ENCODE measurements at places on chromosomes 16 and 17.

- DNase-seq = peak; percentile 19
Observed at GRCh38 chr16:87608400-87608985, 6.2 kb downstream of the JPH3 start.

DNA sequence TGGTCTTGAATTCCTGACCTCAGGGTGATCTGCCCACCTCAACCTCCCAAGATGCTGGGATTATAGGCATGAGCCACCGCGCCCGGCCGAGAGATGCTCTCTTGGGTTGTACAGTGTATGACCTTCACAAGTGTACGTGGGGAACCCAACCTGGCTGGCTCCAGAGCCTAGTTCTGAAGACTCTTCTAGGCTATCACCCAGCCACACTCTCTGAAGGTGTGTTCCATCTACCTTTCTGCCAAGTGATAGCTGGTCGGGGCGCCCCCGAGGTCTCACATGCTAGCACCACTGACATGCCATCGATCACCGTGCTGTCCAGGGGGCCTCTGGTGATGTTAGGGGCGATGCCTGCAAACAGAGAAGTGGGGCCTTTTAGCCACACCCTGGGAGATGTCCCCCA, 121.7 kb upstream of the CDC42EP4 start:
- DNase-seq = no peak

DNA sequence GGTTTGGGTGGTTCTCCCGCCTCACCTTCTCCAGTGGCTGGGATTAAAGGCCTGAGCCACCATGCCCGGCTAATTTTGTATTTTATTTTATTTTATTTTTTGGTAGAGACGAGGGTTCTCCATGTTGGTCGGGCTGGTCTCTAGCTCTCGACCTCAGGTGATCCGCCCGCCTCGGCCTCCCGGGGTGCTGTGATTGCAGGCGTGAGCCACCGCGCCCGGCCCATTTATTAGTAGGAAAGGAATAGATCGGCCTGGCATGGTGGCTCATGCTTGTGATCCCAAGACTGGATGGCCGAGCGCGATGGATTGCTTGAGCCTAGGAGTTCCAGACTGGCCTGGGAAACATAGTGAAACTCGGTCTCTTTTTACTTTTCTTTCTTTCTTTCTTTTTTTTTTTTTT, 20.4 kb upstream of the RBL2 start:
- no peak for DNase-seq

- no peak for DNase-seq
Observed at GRCh38 chr17:78362671-78363070, 2.8 kb upstream of the SOCS3 start.

GRCh38 chr16:4814542-4815173, 12.2 kb upstream of the ROGDI start:
- no peak for DNase-seq

DNA sequence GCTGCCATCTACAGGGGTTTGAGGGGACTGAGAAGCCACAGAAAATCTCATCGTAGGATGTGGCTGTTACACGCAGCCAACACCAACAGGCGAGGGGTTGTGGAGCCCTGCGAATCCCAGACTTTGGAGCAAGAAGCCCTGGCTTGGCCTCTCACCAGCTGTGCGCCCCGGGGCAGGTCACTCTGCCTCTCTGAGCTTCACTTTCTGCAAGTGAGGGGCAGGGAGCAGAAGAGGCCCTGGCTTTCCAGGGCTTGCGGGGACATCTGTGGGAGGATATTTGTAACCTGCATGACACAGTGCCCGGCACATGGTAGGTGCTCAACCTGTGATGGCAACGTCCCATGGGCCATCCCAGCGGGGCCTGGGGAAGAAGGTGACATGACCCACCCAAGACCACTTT, 32.9 kb upstream of the CIBAR2 start:
- DNase-seq = no peak

DNA sequence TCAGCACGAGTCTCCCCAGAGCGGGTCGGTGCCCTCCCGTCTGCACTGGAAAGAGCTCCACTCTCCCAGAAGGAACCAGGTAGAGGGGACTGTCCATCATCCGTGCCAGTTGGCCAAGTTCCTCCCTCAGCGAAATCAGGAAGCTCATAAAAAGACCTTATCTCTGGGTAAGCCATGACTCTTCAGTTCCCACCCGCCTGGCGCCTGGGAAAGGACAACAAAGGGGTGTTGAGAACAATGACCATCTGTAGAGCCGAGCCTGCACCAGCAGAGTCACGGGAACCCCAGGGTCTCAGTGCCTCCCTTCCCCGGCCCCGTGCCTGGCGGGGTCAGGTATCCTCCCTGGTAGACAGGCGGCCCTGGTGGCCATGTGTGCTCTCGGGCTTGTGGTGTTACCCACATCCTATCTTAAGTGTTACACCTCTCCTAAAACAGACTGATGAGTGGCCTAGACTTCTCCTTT, 190.7 kb downstream of the AXIN2 start:
- DNase-seq = no peak

GRCh38 chr17:3976675-3977171, 12.5 kb upstream of the ATP2A3 start:
- no peak for DNase-seq

- no peak for DNase-seq
Observed at GRCh38 chr16:64196444-64196843, 925.4 kb downstream of the CDH11 start.

- DNase-seq = no peak
Observed at GRCh38 chr17:40345161-40345993, 19.2 kb downstream of the GJD3 start.

GRCh38 chr16:66926171-66926947, 1.0 kb upstream of the RRAD start:
- DNase-seq = no peak

DNA sequence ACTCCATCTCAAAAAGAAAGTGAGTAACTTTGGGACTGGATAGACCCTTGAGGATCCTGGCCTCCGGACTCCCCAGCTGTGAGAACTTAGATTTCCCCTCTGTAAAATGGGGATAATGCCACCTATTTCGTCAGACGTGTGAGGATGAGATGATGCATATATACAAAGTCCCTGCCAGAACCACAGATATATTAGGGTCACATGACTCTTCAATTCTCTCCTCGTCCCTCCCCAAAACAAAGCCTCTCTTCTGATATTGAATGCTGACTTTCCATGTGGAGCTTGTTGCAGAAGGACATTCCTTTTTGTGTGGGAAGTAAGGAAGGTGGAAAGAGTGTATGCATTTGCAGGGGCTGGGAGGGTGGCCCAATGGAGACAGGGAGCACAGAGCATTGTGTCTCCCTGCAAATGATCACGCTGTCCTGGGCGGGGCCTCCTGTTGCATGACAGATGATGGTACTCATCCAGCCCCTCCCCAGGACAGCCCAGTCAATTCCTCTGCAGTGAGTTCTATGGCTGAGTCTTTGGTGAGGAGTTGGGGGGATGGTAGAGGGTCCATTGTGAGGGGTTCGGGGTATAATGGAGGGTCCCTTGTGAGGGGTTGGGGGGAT, 35.1 kb upstream of the MGAT5B start:
- no peak for DNase-seq

DNA sequence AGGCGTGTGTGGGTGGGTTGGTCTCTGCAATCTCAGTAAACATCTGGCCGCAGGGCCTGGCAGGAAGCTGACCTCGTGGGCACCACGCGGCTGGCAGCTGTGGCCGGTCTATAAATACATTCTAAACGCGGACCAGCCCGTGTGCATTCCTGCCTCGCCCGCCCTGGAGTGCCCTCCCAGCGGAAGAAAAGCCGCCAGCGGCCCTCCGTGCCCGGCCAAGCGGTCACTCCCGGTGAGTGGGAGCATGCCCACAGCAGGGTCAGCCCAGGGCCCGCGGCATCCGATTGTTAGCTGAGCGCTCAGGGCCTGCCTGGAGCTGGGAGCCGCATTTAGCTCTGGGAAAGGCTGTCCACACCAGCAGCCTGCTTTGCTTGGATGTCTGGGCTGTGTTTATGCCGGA, 10.3 kb downstream of the ZNF469 start:
- DNase-seq = no peak

- DNase-seq = no peak
Observed at GRCh38 chr17:9167379-9167778, 146.1 kb downstream of the NTN1 start.

DNA sequence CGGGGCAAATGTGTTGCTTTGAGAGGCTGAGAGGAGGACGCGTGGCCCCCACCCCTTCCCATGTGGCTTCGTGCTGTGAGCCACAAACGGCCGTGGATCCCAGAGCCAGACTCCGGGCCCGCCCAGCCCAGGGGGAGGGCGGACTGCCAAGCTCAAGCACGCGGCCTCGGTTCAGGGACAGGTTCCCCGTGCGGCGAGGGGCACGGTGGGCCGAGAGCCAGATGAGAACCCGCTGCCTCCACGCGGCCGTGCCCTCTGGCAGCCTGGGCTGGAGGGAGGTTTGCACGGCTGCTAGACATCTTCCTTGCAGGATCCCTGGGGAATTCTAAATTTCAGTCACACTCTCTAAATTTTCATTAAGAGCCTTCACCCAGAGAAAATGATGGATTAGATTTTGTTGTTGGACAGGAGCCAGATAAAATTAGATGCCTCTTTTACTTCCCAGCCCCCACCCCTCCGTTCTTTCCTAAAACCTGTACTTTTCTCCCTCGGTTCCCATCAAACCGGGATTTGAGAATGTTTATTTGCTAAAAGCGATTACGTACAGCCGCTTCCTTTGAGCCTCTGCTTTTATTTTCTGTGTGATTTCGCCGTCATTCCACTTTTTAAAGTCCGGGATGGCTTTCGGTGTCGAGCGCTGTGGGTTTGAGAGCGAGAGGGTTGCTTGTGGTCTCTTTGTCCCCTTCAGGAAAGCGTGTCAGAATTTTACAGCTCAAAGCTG, 25.0 kb upstream of the GNG13 start:
- no peak for DNase-seq

GRCh38 chr17:16304830-16305229, 48.4 kb downstream of the CENPV start:
- DNase-seq = no peak

- no peak for DNase-seq
Observed at GRCh38 chr16:75222271-75222783, 3.5 kb downstream of the CTRB1 start.

- no peak for DNase-seq
Observed at GRCh38 chr17:48100591-48101011, 677 bp downstream of the CBX1 start.

- no peak for DNase-seq
Observed at GRCh38 chr16:500709-501108, 26.8 kb upstream of the CAPN15 start.

GRCh38 chr17:38601539-38602351, 4.0 kb downstream of the SRCIN1 start:
- DNase-seq = no peak

DNA sequence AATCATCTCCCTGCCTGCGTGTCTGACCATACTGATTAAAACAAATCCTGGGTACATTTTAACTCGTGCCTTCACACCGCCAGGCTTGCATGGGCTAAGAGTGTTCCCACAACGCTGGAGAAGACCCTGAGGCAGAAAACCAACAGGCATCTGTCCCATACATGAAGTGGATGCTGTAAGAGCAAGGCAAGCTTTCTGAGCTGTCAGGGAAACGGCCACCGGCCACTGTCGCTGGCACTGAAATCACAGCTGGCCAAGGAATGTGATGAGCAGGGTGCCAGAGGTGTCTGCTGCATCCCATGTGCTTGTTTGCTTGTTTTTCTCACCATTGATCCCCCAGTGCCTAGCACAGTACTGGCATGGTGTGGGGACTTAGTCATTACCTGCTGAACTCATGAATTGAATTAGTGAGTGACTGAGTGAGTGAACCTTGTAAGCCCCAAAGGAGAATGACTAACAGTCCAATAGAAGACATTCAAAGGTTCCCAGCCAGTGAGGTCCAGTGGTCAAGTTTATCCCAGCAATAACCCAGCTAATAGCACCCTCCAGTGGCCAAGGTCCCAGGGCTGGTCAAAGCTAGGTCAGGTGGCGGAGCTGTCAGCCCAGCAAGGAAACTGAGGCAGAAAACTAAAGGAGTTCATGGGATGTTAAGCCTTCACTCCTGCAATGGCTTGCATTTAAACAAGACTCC, 92.7 kb upstream of the CDH5 start:
- no peak for DNase-seq

- DNase-seq = no peak
Observed at GRCh38 chr16:86910161-86910769, 331.9 kb downstream of the FOXL1 start.

GRCh38 chr17:61848247-61848646, 15.1 kb downstream of the BRIP1 start:
- DNase-seq = no peak

- DNase-seq = no peak
Observed at GRCh38 chr17:75721463-75722011, 278 bp downstream of the ITGB4 start.

GRCh38 chr17:19939993-19940721, 37.5 kb downstream of the AKAP10 start:
- DNase-seq = no peak

- DNase-seq = no peak
Observed at GRCh38 chr16:23795378-23795777, 40.4 kb upstream of the PRKCB start.

GRCh38 chr16:86060381-86061317, 161.7 kb downstream of the IRF8 start:
- DNase-seq = no peak

DNA sequence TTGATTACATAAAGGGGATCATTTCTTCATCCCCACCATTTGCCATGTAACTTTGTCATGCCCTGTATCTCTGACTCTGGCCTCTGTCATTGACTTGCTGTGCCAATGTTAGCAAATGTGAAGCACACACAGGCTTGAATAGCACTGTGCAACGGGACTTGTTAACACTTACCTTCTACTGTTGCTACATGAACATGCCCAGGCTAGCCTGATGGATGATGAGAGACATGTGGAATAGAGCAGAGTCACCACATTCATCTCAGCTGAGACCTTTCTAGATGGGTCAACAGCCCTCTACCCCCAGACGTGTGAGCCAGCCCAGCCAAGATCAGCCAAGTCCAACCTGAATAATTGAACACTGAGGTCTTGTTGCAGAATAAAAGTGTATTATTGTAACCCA, 162.1 kb upstream of the SALL1 start:
- no peak for DNase-seq

GRCh38 chr16:76478105-76478504, 200.9 kb downstream of the CNTNAP4 start:
- no peak for DNase-seq

DNA sequence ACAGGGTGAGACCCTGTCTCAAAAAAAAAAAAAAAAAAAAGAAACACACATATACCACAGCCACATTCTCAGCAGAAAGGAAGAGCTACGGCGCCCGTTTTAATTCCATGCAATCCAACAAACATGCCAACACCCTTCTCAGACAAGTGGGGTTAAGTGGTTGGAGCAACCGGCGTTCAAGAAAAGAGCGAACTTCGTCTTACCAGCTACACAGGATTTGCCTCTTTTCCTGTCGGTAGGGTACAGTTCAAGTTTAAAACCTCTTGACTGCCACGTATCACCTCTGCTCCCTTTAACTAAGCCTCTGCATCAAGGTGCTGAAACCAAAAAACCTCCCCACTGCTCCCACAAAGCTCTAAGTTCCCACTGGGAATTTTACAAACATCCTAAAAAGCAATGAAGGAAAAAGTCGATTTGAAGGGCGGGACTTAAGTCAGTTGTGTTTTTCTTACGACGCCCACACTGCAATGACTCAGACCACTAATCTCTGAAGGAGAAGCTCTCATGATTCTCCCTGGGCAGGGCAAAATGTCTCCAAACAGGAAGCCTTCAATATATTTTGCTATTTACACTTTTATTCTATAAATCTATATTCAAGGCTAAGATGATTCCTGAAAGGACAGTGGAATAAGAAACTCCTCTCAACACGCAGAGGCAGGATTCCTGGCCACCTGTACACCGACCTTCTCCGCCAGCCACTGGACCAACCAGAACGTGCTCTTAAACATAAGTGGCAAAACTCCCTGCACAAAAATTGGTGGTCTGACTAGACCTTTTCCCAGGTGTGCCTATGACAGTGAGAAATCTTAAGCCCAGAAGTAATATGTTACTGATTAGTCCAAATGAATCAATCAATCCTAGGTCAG, 18.8 kb downstream of the SRP68 start:
- no peak for DNase-seq

GRCh38 chr16:82535262-82535661, 91.5 kb upstream of the CDH13 start:
- no peak for DNase-seq
